ENCODE measurements at places on chromosomes 13 and 19.

GRCh38 chr19:10214784-10215183, 16.3 kb downstream of the S1PR2 start:
- DNase-seq, result no peak

DNA sequence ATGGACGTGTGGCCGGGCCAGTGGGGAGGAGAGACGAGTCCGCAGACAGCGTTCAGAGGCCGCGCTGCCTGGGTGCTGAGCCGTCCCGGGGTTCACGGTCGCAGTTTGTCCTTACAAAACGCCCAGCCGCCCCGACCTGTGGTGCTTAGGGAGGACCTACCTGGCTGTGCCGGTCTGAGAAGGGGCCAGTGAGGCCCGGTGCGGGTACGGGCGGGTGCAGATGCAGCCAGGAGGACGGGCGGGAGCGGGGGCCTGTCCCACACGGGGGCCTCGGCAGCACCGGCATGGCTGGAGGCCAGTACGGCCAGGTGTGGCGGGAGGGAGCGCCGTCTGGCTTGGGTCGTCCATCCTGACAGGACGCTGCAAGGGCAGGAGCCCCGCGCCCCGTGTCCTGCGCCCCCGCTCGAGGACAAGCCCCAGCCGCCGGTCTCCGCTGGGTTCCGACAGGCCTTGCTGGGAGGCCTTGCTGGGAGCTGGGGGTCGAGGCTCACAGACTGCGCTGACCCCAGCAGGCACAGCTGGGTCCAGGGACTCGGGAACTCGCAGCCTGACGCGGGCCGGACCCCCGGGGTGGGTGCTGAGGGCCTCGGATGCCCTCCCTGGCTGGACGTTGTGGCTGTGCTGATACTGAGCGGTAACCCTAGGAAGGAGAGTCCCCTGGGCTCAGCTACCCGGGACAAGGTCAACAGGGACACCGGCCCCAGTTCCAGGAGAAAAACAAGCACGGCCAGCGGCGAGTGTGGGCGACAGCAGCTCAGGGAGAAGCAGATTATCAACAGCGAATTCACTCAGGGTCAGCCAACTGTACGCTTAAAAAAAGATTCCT, 5.3 kb upstream of the PROZ start:
- DNase-seq, result no peak

GRCh38 chr19:10228920-10229319, 2.2 kb downstream of the S1PR2 start:
- DNase-seq, result no peak

DNA sequence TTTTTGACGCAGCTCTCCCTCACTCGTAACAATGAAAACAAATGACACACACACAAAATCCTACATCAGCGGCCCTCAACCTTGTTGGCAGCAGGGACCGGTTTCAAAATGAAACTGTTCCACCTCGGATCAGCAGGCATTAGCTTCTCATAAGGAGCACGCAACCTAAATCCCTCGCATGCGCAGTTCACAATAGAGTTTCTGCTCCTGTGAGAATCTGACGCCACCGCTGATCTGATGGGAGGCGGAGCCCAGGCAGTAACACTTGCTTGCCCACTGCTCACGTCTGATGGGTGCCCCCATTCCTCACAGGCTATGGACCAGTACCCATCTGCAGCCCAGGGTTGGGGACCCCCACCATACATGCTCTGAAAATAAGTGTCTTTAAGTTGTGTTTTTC, 43.4 kb downstream of the DHRS12 start:
- no peak for DNase-seq

DNA sequence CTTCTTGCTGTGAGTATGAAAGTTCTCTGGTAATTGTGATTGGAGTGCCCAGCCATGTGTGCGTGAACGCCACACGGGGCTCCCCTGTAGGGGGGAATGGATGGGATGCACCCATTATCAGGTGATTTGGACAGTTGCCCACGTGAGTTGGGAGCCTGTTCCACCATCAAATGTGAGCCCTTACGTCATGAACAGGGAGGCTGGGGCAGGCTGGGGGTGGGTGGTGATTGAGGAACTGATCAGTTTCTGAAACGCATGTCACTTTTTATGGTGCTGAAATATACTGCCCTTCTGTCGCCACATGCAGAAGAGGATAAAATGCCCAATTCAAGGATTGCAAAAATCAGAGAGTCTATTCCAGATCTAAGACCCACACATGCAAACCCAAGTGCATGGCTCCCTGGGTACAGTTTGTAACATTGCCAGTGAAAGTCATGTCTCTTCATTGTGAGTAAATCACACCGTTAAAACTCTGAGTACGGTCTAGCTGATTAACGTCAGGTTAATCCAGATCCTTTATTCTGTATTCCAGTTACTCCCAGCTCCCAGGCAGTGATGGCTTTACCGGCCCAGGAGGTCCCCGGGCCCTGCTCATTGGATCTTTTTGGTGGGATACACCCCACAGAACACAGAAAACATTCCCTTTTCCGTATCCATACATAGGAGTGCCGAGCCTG, 90.2 kb downstream of the RAB20 start:
- DNase-seq, result no peak

DNA sequence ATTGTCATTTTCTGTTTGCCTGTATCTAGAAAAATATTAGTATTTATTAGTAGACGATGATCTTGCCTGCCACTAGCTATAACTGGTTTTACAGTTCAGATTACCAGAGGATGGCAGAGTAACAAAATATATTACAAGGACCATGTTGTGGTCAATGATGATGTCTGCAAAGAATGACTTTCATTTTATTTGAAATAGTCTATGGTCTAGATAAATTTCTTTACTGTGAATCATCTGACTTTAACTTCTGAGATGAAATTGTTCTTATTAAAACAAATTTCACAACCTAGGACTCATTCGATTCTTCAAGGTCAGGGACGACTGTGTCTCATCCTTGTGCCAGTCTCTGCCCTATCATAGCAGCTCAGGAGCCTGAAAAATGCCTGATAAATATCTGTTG, 637.8 kb upstream of the KLF12 start:
- no peak for DNase-seq

- DNase-seq, result no peak
These were observed 9.5 kb downstream of the NBEA start for GRCh38 chr13:34951528-34951927.

DNA sequence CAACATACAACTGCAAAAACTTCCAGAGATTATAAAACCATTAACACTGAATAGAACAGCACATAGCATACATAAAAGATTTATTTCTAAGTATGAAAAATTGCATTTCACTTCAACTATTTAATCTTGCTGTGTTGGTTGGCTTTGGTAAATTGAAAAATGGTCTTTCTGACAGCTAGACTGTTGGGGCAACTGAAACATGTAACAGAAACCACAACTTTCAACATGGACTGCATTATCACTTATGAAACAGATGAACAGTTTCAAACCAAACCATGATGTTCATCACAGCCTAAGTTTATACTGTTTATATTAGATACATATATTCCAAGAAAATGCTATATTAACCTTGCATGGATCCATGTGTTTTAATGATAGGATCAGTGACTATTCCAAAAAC, 324.1 kb upstream of the PCDH9 start:
- DNase-seq, result no peak

DNA sequence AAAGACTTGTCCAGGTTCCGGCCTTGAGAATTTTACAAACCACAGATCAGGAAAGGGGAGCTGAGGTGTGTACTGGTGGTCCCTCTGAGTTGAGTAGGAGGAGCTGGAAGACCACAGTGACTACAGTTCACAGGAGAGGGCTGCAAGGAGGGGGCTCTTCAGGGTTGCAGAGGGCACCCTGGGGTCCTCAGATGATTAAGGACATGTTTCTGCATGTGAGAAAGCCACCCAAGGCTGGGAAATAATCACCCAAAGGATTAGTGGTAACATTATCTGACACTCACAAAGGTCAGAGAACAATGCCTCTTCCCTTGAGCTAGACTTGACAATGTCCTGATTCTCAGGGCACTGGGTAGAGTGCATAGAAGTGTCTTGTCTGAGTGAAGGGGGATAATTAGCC, 540.4 kb downstream of the IRS2 start:
- DNase-seq, result no peak

- no peak for DNase-seq
These were observed 237.6 kb downstream of the DNAJC15 start for GRCh38 chr13:43260999-43261398.

GRCh38 chr19:13622766-13623715, 116.8 kb upstream of the CACNA1A start:
- no peak for DNase-seq

DNA sequence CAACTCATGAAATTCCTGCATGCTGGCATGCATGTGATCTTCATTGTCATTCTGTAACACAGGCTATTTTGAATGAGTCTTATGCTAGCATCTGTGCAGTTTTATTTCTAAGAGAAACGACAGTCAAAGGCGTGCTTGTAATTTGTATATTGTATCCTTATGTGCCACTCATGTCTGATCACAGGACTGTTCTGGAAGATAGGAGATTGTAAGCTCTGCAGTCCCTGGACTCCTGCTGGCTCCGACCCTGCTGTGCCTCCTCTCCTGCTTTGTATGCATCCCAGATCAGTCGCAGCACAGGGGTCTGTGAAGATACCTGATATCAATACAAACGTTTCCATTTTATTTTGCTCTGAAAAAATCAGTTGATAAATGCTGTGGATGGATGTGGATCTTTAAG, 653.1 kb downstream of the LIG4 start:
- no peak for DNase-seq

GRCh38 chr13:113935001-113935844, 38.7 kb downstream of the C13orf46 start:
- DNase-seq, result no peak

DNA sequence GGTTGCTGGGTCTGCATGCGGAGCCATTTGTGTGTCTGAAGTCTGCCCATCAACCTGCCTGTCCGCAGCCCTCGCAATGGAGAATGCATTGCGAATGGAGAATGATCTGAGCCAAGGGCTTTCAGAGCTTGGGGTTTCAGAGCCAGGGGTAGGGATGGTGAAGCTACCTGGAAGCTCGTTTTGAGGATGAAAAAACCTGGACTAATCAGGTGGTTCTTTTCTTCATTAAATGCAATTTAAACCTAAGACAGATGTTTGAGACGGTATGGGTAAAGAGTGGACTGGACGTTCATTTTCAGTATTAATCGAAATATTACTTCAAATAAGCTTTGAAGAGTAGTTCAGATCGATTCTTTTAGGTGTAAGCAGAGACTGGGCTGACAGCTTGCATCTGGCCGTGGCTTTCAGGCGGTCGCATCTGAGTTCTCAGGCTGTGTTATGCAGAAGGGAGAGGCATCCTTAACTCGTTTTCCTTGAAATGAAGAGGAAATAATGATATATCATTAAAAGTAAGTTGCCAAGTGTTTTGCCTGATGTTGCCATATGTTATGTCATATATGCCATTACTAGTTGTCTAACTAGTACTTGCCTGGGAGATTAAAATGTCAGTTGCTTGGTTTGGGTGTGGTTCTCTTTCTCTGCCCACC, 801 bp downstream of the MCF2L start:
- no peak for DNase-seq

DNA sequence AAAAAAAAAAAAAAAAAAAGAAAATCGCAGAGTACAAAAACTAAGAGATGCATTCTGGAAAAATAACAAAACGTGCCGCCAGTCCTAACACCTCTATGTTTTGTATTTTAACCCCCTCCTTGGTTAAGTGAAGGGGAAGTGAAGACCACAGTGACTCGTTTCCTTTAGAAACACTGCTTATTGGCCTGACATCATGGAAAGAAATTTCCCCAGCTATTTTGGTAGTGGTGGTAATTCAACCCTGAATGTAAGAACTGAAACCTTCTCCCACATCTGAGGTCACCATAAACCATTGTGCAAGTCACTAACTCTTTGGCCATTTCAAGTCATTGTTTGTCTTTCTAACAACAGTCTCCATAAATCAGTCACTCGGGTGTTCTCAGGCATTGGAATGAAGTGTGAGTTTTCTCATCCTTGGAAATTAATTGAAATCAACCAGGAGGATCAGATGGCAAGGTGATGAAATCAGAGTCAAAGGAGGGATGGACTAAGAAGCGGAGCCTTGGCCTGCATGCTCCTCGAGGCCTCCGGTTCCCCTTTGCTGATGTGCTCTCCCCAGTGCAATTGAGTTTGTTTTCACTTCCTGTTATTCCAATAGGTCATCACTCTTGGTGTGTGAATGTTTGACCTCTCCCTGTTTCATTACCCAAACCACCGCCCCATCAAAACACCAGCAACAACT, 443.9 kb downstream of the FGF9 start:
- no peak for DNase-seq

DNA sequence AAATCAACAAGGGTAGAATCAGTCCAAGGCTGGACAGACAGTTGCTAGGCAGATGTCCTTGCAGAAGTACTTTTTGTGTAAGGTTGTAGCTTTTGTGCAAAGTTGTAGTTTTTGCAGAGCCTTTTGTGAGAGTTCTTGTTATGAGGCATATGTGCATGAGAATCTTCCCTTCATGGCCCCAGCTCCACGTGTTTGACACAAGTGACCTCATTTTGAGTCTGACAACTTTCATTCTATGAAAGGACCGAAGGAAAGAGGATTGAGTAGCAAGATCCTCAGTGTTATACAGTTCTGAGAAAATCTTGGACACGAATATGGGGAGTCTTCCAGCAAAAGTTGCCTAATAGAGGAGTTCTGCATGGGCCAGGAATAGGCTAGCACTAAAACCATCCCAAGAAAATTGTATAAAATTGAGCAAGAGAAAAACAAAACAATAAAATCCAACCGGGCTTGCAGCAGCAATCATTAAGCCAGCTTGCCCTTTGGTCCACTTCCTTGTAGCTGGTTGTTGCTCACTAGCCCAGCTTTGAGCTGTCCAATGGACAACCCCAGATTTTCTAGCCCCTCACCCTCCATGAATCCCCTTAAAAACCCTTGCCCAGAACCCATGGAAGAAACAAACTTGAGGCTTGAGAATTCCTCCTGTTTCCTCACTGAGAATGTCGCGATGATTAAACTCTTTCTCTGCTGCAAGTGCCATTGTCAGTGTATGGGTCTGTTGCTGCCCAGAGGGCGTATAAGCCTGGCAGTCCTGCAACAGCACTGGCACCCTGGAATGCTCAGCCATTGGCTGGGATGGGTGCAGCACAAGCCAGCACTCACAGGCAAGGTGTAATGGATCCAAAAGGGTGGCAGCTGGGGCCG, 6.5 kb downstream of the EPSTI1 start:
- no peak for DNase-seq

DNA sequence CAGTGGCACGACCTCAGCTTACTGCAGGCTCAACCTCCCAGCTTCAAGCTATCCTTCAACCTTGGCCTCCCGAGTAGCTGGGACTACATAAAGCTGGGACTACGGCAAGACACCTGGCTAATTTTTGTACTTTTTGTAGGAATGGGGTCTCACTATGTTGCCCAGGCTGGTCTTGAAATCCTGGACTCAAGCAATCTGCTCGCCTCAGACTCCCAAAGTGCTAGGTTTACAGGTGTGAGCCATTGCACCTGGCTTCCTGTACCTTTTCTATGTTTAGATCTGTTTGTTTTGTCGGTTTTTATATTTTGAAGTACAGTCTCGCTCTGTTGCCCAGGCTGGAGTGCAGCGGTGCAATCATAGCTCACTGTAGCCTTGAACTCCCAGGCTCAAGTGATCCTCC, 17.5 kb upstream of the TICAM1 start:
- DNase-seq, result no peak

Measured in DMS 273 treated with DMSO at 0.1 percent for 48 hours (cell line).